ENCODE measurements at places on chromosomes 1 and 21.

DNA sequence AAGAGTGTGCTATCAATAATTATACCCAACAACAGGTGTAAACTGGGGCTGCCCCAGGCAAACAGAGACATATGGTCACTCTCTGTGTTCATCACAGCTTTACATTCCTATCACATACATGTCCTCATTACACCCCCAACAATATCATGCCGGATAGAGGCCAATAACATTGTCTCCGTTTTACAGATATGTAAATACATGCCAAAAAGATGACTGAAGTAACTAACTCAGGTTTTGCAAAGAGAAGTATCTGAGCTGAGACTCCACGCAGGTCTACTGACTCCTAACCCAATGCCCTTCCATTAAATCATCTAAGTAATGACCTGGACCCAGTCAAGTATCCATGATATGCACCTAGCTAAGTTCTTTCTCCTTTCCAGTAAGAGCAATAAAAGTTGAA is 55.0 kb downstream of the JAK1 start:
- DNase-seq: no peak

GRCh38 chr1:13605159-13605558 is 21.5 kb downstream of the PDPN start:
- no peak for DNase-seq

GRCh38 chr1:29202053-29202452 is 20.4 kb upstream of the SRSF4 start:
- no peak for DNase-seq

DNA sequence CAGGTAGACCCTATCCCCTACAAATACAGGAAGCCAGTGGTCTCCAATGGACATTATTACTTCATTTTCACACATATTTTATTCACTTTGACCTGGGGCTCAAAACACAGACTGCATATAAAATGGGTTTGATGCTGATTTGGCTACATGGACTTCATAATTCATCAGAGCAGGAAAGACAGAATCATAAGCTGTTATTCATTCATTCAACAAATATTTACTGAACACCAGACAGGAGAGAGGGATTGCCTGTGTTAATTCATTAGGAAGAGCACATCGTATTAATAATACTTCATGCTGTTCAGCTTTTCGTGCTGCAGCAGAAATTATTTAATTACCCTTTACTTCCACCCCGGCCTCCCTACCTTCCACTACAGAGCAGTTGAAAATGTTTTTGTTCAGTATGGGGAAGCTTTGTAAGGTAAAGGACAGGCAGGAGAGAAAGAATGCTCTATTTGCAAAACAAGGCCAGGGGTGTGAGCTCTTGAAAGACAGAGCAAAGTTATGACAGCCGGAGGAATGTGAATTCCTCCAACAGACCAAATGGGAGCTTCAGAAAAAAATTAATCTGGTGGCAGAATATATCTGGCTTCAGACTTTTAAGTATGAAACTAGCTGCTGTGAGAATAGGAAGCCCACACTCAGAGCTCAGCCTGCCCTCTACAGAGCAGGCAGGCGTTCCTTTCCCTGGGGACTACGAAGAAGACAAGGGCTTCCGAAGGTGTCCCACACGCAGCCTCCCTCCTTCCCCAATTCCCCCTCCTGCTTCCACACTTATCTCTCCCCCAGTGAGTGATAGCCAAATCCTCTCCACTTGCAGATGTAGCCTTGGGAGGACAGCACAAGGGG is 58.0 kb downstream of the MDM4 start:
- no peak for DNase-seq

DNA sequence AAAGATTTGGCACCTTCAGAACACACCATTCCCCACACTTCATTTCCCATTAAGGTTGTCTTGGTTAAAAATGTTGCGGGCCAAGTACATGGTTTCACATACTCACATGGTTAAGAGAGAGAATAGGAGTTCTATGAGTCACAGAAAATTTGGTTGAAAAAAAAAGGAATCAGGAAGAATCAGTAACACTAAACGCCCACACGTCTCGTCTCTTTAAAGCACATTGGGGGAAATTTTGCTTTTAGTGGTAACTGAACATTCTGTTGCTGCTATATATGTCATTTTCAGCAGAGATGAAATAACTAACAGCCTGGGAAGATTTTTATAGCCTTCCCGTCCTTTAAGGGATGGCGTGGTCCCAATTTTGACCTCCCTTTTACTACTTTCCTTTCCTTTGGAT is 132.9 kb upstream of the ERG start:
- no peak for DNase-seq

GRCh38 chr21:14262039-14262438 is 46.1 kb downstream of the RBM11 start:
- DNase-seq: no peak

DNA sequence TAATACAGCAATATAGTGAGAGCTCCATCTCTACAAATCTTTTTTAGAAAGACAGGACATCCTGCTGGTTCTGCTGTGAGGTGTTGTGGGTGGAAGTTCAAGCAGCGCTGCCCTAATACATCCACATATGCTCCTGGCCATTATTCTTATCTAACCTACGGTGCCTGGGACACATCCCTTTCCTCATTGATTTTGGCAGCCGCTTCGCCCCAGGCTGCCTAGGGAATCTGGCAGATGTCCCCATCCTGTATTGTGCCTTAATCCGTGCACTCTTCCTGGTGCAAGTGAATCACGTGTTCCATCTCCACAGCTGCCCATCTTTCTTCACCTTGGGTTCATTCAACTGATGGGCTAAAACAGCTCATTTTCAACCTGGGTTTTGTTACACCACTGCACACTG is 3.1 kb upstream of the UBE2G2 start:
- no peak for DNase-seq

GRCh38 chr1:190478149-190479049 is 735 bp upstream of the BRINP3 start:
- DNase-seq: no peak

- no peak for DNase-seq
Measured at GRCh38 chr1:50645139-50645538, 221.9 kb upstream of the DMRTA2 start.

DNA sequence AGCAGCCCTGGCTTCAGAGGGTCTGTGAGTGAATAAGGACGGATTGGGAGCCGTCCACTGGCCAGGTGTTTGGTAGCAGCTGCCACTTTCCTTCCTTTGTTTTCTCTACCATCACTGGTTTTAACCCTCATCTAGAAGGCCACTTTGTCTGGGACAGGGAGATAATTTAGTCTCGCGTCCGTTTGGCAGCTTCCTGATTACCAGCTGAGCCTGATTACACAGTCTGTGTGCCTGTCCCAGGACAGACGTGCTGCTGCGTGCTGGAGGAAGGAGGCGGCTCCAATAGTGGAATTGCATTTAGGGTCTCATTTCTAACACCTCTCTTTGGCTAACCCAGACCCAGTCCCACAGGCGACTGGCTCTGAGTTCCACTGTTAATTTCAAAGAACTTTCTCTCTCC is 24.6 kb upstream of the CASQ2 start:
- DNase-seq: no peak

DNA sequence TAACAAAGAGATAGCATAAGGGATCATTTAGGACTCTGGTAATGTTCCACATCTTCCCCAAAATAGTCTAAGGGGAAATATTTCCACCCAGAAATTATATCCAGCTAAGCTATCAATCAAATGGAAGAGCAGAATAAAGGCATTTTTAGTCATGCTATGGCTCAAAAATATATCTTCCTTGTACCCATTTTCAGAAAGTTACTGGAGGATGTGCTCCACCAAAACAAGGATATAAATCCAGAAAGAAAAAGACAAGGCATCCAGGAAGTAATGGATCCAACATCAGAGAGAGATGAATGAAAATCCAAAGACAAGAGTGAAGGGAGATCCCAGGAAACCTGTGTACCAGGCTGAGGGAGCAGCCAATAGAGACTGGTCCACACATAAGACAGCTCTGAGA is 2.7 kb upstream of the KRTAP10-8 start:
- DNase-seq: no peak

- DNase-seq: no peak
Measured at GRCh38 chr21:41439248-41439647, 13.2 kb downstream of the MX1 start.

DNA sequence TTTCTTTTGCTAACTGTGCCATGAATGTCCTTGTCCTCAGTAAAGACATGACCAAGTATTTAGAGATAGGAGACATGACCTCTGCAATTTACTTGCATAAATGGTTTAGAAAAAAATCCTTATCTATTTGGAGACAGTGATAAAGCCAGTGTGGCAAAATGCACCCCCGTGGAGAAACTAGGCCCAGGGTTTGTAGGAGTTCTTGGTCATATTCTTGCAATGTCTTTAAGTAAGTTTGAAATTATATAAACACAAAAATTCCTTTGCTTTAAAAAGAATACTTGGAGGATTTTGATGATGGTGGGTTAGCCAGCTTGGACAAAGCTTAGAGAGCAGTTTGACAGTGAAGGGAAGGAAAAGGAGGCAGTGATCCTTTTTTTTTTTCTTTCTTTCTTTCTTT is 101.9 kb upstream of the SLC45A1 start:
- no peak for DNase-seq

DNA sequence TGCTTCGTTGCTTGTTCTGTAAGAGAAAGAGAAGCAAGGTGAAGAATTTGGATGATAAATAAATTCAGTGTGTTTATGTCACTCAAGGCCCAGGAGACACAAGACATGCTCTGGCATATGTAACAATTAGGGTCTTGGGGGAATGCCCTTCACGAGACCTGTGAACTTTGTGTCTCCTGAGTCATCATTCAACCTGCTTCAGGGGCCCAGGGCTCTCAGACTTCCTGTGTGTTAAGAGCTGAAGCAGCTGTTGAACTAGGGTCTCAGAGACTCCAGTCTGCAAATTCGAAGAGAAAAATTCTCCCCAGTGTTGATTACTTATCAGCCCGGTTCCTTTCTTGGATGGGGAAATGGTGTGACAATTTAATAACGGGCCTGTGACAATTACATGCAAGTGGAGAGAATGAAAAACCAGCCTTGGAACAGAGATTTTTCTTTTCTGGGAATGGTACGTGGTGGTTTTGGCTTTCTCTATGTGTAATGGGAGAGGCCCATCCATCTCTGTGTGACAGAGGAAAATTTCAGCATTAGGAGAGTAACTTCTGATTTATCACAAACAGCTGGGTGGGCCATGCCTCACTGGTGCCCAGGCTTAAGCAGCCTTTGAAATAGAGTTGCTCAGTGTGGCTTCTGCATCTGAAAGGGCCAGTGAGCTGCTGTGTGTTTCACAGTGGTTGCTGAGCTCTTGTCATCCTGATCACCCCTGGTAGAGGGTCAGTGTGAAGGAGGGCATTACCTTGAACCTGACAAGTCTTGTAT is 22.4 kb downstream of the HUNK start:
- DNase-seq: no peak

- no peak for DNase-seq
Measured at GRCh38 chr1:161402446-161402845, 34.8 kb upstream of the CFAP126 start.

DNA sequence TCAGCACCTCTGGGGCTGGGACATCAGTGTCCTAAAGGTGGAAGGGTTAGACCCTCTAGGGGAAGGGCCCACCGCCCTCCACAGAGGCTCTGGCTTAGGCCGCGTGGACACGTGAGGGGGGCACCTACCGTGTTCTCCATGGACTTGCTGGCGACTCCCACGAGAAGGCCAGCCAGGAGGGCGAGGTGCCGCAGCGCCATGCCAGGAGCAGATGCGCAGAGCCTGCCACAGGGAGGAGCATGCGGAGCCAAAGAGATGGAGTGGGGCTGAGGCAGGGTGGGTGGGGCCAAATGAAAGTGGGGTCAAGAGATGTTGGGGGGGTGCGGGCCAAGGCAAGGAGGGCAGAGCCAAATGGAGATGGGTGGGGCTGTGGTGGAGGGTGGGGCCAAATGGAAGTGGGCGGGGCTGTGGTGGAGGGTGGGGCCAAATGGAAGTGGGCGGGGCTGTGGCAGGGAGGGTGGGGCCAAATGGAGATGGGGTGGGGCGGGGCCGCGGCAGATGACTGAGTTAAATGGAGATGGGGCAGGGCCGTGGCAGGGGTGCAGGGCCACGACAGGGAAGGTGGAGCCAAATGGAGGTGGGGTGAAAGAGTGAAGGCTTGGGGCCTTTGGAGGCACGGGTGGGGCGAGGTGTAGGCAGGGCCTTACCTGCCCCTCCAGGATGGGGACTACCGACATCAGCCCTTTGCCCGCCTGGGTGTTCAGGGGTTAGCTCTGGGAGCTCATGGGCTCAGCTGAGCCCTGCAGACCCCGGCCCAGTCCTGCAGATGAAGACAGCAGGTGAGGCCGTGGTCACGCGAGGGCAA is 17.4 kb upstream of the RNF223 start:
- no peak for DNase-seq

DNA sequence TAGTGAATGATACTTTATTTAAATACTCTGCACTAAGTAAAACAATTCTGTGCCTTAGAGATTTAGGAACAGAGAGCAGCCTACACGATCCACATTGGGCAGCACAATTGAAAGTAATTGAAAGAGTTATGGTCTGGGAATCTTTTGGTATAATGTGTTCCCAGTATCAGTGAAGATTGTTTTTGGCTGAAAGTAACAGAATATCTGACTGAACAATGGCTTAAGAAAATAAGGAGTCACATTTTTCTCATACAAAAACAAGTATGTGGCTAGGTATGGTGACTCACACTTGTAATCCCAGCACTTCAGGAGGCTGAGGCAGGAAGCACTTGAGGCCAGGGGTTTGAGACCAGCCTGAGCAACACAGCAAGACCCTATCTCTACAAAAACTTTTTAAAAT is 306.2 kb downstream of the NFIA start:
- DNase-seq: no peak

DNA sequence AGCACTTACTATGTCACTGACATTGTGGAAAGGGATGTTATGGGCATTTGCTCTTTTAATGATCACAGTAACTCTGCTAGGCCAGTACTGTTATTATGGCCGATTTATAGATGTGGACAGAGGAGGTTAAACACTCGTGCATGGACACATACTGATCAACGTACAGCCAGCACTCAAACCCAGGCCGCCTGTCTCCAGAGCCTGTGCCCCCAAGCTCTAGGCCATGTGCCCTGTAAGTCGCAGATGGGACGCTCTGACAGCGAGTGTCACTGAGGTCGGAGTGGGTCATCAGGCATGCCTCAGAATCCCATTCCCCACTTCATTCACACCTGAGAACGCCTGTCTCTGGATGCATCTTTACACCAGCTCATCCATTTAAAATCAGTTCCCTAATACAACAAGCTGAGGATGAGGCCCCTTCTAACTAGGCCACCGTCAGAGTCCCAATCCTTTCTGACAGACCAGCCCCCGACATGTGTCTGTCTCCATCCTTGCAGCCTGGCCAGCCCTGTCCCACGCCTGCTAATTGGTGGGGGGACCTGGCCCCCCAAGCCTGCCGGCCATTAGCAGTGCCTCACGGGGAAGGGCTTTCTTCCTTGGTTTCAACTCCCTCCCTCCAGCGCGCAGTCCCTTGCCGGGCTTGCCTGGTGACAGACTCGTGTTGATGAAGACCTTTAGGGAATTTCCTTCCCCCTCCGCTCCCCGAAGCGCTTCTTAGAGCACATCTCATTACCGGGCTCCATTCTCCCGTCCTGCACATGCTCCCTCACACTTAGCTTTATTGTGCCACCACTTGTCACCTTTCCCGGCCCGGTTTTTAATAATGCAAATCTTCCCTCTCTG is 436.8 kb downstream of the KIF26B start:
- no peak for DNase-seq

GRCh38 chr1:70431317-70431716 is 20.2 kb downstream of the CTH start:
- DNase-seq: no peak

Measured in RWPE2 (cell line).